Stimulated activated CD8-positive, alpha-beta memory T cell treated with anti-CD3 and anti-CD28 coated beads, Interleukin-12 subunit alpha, Interleukin-12 subunit beta, amount 100 ng/mL, for 4 hours (primary cell): ENCODE measurements at places on chromosomes 7 and 10.

DNA sequence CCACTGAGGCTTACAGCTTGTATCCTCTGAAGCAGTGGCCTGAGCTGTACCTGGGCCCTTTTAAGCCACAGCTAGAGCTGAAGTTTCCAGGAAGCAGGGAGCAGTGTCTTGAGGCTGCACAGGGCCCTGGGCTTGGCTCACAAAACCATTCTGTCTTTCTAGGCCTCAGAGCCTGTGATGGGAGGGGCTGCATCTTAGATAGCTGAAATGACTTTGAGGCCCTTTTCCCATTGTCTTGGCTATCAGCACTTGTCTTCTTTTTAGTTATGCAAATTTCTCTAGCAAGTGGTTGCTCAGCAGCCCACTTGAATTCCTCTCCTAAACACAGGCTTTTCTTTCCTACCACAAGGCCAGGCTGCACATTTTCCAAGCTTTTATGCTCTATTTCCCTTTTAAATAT, 864.2 kb downstream of the REEP3 start:
- DNase-seq = no peak

- no peak for DNase-seq
Observed at GRCh38 chr7:92614660-92615174, 24.5 kb upstream of the FAM133B start.

- no peak for DNase-seq
Observed at GRCh38 chr10:120989996-120990598, 138.9 kb downstream of the WDR11 start.

DNA sequence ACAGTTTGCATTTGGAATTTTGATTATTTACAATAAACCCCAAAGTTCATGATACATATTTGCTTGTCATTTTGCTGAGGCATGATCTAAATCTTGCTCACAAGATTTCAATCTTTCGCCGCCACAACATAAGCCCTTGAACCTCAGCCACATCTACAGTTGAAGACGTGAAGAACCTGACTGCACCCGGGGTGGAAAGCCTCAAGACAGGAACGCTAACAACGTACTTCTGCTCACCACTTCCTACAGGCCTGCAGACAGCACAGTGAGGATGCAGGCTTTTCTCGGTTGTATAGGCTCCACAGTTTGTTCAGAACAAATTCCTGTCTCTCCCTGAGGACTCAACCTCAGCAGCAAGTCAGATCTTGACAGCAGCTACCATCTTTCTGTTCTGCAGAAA, 393.8 kb upstream of the PRKCQ start:
- DNase-seq = no peak
